ENCODE measurements at places on chromosomes 6 and 20.
A peak's percentile ranks its signal among the peaks of the same experiment; 100 is the strongest.

GRCh38 chr6:139175389-139175948 is 40.6 kb downstream of the HECA start:
- DNase-seq, result no peak

GRCh38 chr6:87070741-87071140 is 24.2 kb downstream of the CGA start:
- no peak for DNase-seq

DNA sequence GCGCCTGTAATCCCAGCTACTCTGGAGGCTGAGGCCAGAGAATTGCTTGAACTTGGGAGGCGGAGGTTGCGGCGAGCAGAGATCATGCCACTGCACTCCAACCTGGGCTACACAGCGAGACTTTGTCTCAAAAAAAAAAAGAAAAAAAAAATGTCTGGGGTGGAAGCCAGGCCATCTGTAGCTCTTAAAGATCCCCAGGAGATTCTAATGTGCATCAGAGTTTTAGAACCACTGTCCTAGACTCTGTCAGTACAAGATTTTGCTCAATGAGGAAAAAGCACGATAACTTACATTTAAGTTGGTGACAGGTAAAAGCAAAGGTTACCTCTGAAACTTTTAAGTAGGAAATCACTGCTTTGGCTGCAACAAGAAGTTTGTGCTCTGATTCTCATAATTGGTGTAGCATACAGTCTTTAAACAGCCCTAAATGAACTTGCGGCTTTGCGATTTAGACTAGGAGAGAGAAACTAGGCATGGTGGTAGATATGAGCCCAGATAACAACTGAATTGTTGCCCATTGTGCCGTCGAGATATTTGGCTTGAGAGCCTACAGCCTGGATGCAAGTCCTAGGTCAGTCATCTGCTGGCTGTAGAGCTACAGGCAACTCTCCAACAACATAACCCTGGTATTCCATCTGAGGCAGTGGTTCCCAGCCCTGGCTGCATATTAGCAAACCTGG is 67.2 kb downstream of the BACH2 start:
- DNase-seq, result no peak

GRCh38 chr20:20413810-20414281 is 45.9 kb downstream of the INSM1 start:
- no peak for DNase-seq

GRCh38 chr6:37204014-37204751 is 34.2 kb downstream of the PIM1 start:
- DNase-seq, result no peak

DNA sequence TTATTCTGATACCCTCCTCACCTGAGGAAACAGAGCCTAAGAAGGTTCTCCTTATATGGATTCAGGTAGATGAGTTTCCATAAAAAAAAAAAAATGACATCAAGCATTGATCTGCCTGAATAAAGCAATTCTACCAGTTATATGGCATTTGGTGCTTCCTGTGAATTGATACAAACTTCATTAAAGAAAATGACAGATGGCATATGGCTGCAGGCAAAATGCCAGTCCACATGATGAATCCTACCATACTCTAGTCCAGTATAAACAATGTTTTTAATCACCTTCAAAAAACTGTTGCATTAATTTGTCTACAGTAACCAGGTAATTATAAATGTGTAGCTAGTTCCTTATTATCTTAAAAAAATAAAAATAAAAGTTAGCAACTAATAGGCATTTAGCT is 559.2 kb upstream of the FLRT3 start:
- no peak for DNase-seq

GRCh38 chr6:16402581-16402900 is 164.2 kb downstream of the GMPR start:
- peak; percentile 9 for DNase-seq

- DNase-seq, result no peak
Observed at GRCh38 chr6:21332077-21332476, 261.5 kb upstream of the SOX4 start.

- DNase-seq, result peak; percentile 70
Observed at GRCh38 chr6:111361648-111362047, 121.4 kb downstream of the REV3L start.

DNA sequence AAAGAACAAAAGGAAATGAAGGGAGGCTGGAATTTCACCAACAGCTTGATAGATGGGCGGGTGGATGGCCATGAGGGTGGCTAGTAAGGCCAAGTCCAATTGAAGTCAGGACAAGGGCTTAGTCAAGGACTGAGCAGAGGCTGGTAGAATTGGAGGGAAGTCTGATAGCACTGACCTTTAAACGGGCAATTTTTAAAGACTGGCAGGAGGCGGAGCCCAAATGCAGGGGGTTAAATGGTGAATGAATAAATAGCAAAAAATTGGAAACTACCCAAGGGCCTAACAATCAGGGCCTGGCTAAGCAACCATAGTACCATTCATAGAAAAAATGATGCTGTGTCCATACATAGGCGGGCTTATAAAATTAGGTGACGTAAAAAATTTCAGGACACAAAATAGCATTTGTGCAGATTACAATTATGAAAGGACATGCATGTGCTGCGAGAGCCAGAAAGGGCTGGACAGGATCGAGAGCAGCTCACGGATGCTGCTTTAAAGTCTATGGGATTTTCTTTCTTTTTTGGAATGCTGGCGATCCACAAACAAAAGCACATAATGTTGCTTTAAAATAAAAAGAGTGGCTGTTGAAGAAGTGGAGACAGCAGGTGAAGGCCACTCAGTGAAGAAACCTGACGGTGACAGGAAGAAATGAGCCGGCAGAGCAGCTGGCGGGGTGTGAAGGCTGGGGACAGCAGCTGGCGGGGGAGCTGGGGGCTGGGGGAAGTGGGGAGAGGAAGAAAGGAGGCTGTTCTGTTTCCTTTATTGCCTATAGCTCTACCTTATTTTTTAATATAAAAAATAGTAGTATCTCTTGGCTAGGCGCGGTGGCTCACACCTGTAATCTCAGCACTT is 42.8 kb upstream of the TAF8 start:
- peak; percentile 93 for DNase-seq

- peak; percentile 30 for DNase-seq
Observed at GRCh38 chr6:129709196-129709768, 695 bp downstream of the ARHGAP18 start.

DNA sequence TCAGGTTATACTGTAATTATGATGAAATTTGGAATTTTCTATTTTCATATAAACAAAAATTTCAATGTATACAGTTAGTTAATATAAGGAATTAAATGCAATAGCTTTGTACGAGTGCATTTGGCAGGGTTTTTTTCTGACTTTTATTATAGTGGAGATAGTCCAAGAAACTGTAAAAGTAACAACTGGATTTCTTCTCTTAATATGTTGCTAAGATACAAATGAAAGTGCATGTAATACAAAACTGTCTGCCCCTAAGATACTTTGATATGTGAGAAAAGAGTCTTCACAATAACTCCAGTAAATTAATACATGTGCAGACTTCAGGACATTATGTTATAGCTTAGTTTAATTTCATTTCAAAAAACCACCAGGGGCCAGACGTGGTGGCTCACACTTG is 721.4 kb downstream of the CBLN4 start:
- no peak for DNase-seq

DNA sequence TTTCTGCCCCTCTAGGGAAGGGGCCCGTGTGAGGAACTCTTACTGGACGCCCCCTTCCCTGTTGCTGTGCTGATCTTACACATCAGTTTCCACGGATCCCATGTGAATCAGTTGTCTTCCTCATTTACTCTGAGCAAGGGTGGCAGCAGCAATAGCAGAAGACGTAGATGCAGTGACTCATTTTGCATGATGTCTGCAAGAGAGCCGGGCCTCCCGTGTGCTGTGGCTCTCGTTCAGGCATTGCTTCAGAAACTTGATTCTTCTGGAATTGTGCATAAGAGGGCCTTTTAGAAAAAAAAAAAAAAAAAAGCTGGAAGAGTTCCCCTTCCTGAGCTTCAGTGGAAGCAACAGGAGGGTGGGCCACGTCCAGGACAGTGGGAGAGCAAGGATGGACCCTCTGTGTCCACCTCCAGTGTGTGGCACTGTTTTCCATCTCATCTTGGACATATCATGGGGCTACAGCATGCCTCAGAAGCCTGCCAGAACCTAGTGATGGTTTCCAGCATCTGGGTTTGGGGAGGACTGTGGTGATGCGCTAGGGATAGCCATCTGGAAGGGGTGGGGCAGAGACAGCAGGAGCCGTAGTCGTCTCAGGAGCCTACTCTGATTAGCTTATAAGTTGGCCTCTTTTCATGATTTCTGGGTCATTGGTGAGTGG is 62.1 kb downstream of the FOXO3 start:
- DNase-seq, result no peak

GRCh38 chr20:6420336-6420735 is 297.5 kb upstream of the FERMT1 start:
- no peak for DNase-seq

DNA sequence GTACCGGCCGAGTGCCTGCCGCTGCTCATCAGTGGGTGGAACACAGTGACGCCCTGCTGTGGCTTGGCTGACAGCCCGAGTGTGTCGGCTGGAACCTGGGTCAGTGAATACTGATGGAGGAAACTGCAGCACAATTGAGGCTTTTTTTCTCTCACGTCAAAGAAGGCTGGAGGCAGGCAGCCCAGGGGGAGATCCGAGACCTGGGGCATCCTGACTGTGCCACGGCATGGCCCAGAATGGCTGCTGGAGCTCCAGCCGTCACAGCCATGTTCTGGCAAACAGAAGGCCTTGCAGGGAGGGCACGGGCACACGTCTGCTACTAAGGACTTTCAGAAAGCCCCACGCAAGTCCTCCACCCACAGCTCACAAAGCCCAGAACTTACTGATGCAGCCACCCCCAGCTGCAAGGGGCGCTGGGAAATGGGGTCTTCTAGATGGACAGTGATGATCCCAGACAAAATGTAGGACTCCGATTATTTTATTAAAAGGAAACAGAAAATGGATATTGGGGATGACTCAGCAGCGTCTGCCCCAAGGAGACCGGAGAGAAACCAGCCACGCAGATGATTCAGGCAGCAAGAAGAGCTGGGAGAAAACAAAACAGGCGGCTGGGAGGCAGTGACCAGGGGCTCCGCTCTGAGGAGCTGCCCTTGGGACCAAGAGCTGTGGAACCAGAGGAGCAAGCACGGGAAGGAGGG is 140.0 kb downstream of the TAF4 start:
- no peak for DNase-seq

GRCh38 chr6:108570517-108570916 is 9.8 kb downstream of the FOXO3 start:
- no peak for DNase-seq

GRCh38 chr6:88133718-88134117 is 32.4 kb downstream of the CNR1 start:
- no peak for DNase-seq

- DNase-seq, result no peak
Observed at GRCh38 chr20:10523443-10523842, 88.3 kb downstream of the SLX4IP start.

GRCh38 chr6:154650351-154650750 is 82.9 kb upstream of the SCAF8 start:
- no peak for DNase-seq

DNA sequence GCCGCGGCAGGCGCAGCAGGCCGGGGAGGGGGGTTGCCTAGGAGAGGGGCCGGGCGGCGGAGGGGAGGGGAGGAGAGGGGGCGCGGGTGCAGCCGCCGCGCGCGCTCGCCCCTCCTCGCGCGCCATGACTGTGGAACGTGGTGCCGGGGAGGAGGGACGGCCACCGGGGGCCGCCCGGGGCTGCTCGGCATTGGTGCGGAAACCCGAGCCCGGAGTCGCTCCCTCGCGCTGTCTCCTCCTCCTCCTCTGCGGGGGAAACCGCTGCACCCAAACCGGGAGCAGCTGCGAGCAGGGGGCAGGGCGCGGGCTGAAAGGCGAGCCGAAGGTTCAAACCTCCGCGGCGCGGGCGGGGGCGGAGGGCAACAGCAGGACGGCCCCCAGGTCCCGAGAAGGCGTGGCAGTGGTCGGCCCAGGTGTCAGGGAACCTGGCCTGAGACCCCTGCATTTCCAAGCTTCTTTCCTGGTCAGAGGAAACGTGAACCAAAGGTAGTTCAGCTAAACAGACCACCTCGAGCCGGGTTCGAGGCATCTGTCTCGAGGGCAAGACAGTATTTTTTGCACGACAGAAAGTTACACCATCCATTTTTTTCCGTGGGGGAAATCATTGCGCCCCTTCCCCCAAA is 1.4 kb upstream of the TRERF1 start:
- DNase-seq, result peak; percentile 92

DNA sequence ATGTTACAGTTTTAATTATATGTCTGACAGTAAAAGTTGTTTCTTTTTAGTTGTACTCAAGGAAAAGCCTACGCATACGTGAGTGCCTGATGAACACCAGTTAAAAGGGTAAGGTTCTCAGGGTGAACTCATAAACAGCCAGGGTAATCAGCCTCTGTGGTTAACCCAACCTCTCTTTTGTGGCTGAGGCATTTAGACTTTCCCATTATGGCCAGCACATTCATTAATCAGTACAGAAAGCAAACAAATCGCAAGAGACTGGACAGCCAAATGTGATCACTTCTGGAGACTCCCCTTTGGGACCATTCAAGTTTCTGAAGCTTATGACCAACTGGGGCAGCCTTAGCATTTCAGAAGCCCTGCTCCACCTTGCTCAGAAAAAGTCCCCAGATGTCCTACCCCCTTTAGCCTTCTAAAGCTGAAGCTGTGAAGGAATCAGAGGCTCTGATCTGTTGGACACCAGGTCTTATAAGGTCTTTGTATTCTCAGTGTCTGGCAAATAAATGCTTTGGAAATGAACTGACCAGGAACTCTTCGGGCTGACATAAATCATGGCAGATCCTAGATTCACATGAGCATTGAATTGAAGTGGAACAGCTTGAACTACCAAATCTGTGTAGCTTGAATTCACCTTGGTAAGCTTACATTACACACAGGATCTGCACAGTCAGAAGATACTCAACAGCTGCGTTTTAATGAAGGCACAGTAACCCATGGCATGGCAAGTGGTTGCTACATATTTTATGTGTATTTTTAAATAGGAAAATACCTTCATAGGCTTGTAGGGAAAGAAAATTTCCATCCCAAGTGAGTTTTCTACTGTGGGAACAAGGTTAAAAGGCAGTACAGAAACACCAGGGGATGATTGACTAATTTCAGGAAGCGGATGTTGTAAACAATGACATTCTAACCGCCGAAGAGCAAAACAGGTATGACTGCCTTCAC is 18.7 kb downstream of the IL20RA start:
- no peak for DNase-seq

- no peak for DNase-seq
Observed at GRCh38 chr20:9409352-9409751, 105.0 kb upstream of the LAMP5 start.

GRCh38 chr20:50332491-50332980 is 141.9 kb downstream of the CEBPB start:
- DNase-seq, result no peak

- DNase-seq, result no peak
Observed at GRCh38 chr6:141551318-141551717, 581.4 kb upstream of the GJE1 start.
